Activated CD4-positive, alpha-beta T cell treated with anti-CD3 and anti-CD28 coated beads, Interleukin-10, Interleukin-2, amounts not matched to agents 100 ng/mL and 50 ng/mL, durations not matched to agents 16 hours and 8 hours (primary cell): ENCODE measurements at places on chromosomes 12 and 14.
A peak's percentile ranks its signal among the peaks of the same experiment; 100 is the strongest.

DNA sequence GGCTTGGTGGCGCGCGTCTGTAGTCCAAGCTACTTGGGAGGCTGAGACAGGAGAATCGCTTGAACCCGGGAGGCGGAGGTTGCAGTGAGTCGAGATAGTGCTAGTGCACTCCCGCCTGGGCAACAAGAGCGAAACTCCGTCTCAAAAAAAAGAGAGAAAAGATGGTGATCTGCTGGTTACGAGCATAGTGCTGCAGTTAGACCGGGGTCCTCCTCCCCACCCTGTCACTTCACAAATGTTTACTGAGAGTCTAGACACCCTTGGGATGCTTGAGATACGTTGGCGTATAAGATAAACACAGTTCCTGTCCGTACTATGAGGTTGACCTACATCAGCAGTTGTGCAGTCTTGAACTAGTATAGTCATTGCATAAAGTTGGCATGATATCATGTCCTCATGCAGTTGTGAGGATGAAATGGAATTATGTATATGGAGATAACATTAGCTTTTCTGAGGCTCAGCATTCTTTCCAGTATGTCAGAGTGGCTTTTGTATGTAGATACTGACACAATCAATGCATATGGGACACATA is 787 bp downstream of the ACAD10 start:
- DNase-seq, result no peak

DNA sequence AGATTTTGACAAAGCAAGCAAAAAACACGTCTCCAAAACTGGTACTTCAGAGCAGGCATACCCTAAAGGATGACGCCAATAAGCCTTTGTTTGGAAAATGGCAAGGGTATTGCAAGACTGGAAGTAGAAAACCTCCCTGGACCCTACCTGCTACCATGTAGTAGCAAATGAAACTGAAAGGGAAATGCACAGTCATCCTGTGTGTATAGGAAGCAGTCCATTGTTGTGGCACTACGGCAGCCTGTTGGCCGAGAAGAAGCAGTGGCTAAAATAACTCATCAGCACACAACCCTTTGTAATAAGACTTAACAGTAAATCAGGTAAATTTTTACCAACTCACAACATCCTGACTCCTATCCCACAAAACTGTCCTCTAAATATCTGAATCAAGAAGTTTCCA is 386.4 kb downstream of the RGS6 start:
- peak; percentile 49 for DNase-seq

DNA sequence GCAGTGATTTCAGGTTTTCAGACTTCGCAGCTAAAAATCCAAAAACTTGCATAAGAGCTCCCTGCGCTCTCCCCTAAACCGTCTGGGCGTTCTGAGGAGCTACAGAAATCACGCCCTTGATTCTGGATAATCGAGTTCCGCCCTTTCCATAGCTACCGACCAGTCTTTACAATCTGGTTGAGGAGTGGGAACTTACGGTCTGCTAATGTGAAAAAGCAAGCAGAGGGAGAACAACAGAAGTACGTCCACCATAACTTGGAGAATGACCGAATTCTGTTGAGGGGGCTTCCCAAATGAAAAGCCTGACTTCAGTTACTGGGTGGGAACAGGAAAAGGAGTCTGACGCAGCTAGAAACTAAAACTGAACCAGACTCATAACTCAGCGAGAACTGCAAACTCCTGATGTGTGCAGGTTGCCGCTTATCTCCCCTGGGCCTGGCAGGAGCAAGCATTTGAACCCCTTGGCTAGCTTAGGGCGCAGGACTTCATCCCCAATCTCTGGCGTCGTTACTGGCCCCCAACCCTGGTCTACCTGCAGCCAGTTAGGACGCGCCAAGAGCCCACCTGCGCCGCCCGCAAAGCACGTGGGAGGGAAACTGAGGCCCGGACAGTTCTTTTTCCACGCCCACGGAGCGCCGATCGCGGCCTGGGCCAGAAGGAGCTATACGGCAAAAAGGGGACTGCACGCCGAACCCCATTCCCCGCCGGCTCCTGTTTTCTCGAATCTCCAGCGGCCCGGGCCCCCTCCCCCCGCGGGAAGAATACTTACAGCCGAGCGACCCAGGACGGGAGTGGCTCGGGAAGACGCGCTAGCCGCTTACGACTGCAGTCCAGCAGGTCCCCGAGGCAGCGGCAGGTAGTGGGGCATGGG is 838 bp downstream of the LRIG3 start:
- DNase-seq, result no peak

GRCh38 chr12:112352921-112353320 is 29.3 kb downstream of the HECTD4 start:
- DNase-seq, result no peak

GRCh38 chr12:52074971-52075724 is 4.4 kb upstream of the SMIM41 start:
- DNase-seq, result no peak
